ENCODE measurements at places on chromosomes 4 and X.

DNA sequence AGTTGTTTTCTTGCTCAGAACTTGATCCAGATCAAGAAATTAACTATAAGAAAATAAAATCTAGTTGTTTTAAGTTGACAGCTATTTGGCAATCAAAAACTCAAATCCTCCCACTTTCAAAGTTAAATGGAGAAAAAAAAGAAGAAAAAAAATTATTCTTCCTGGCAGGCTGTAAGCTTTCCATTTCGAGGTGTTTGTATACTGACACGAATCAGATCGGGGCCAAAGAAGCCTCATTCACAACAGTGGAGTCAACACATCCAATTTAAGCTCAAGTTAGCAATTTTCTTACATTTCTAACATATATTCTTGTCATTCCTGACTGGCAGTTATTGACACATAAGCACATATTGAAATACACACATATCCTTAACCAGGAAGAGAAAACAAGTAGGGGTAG is 119.4 kb downstream of the UNC5C start:
- no peak for DNase-seq

GRCh38 chr4:185171373-185172071 is 28.5 kb downstream of the SLC25A4 start:
- no peak for DNase-seq

GRCh38 chrX:139049465-139049864 is 337.9 kb upstream of the FGF13 start:
- DNase-seq, result peak; percentile 15

DNA sequence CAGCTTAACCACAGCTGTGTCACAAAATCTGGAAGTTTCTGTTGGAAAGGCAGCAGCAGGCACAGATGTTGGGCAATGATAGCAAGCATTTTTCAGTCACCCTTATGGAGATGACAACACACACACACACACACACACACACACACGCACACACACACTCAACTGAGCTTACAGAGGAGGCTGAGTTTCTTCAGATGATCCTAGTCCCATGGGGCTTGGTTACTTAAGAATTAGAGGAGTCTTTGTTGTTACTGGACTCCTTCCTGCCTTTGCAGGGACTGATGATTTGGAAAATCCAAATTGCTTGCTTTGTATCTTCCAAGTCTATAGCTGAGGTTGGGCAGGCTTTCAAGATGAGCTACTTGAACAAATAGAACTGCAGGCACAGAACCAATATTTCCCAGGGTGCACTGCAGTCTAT is 740.1 kb upstream of the PITX2 start:
- peak; percentile 94 for DNase-seq
